Activated T-cell treated with anti-CD3 and anti-CD28 coated beads, Interleukin-2, amount 50 U/mL, for 1 hour (primary cell): ENCODE measurements at places on chromosomes 13 and 19.

DNA sequence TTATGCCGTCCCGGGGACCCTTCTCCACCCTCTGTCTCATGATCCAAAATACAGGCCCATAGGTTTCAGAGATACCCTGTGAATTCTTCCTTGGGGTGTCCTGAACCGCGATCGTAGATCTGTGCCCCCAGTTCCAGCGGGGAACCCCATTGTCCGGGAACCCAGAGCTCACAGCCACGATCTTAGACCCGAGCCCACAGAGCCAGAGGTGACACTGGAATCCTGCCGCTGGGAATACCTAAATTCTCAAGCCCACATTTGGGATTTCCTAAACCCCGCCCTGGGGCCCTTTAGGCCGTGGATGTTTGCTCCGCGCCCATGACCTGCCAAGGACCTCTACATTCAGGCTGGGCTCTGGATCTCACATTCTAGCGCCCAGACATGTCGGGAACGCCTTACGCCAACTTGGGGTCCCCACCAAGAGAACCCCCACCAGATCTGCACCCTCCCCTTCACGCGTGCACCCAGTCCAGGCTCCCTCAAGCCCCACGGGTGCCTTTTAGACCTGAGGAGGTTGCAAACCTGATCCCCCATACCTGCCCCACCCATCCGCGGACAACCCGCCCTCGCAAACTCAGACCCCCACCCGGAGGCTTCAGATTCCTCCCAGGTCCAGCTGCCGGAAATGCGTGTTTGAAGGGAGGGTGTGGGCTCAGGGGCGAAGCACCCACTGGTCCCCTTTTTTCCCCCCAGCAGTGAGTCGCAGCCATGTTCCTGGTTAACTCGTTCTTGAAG is 605 bp downstream of the CAPNS1 start:
- peak; percentile 60 for DNase-seq

GRCh38 chr13:43193789-43194420 is 170.5 kb downstream of the DNAJC15 start:
- DNase-seq: no peak

GRCh38 chr19:17266589-17266974 is 661 bp upstream of the BABAM1 start:
- no peak for DNase-seq

GRCh38 chr13:43776501-43777079 is 10.2 kb downstream of the ENOX1 start:
- no peak for DNase-seq

- no peak for DNase-seq
Observed at GRCh38 chr13:74077792-74078191, 56.4 kb downstream of the KLF12 start.

DNA sequence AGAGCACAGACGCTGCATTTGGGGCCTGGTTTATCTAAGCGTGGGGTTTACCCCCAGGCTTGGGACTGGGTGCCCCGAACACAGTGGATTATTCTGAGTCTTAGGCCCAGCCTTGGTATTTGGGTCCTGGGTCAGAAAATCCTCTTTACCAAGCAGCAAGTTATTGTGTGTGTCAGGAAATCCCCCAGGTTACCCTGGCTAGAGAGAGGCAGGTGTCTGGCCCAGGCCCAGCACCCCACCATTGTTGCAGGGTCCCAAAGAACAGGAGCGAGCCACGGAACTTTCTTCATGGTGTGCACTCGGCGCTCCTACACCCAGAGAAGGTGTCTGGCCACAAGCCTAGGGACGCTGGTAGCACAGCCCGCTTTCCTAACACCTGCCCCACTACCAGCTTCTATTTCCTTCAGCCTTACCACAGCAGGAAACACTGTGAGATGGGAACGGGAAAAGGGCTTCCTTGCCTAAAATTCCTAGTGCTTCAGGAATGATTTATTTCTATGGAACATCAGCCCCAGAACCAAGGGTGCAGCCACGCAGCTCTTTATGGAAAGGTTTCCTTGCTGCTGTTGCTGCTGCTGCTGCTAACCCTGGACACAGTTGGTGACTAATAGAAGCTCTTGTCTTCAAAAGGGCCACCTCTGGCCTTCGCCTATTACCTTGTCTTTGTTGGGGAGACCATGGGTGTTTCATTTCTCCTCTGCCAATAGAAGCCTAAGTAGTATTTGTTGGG is 7.4 kb upstream of the CDX2 start:
- DNase-seq: no peak

GRCh38 chr19:17951990-17952976 is 14.6 kb upstream of the KCNN1 start:
- DNase-seq: no peak

GRCh38 chr13:76516013-76516412 is 370.2 kb downstream of the KCTD12 start:
- DNase-seq: no peak

- DNase-seq: no peak
Observed at GRCh38 chr13:110055089-110055488, 251.9 kb downstream of the COL4A1 start.

GRCh38 chr13:52846567-52847321 is 1.7 kb downstream of the PCDH8 start:
- no peak for DNase-seq

- peak; percentile 51 for DNase-seq
Observed at GRCh38 chr19:30669329-30670010, 297.3 kb downstream of the ZNF536 start.

- no peak for DNase-seq
Observed at GRCh38 chr13:42137856-42138537, 89.5 kb downstream of the DGKH start.

DNA sequence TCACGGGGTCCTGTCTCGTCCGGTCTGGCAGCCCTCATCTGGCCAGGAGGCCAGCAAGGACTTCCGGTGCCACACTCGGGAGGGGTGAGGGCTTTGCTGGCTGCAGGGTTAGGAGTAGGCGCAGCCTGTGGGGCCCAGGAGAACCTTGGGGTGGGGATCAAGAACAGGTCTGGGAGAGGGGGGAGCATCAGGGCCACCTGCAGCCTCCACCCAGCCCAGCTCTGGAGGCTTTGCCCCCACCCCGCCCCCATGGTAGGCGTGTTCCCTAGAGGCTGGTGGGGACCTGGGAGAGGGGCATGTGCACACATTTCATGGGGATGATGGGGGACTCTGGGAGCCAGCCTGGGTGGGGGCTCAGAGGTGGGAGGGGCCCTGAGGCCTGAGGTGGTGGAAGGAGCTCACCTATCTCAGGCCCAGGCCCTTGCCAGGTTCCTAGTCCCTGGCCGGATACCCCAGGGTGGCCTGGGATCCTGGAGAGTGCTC is 23.3 kb downstream of the WTIP start:
- DNase-seq: no peak

- no peak for DNase-seq
Observed at GRCh38 chr13:41426047-41426446, 31.3 kb upstream of the RGCC start.

- no peak for DNase-seq
Observed at GRCh38 chr19:7665076-7665475, 3.8 kb upstream of the RETN start.

GRCh38 chr13:114108141-114108761 is 24.2 kb downstream of the RASA3 start:
- DNase-seq: peak; percentile 24

GRCh38 chr19:41528106-41528505 is 47.9 kb upstream of the CEACAM21 start:
- no peak for DNase-seq

- no peak for DNase-seq
Observed at GRCh38 chr13:110419381-110419791, 112.3 kb downstream of the COL4A2 start.

GRCh38 chr19:3055741-3056416 is 6.4 kb downstream of the TLE5 start:
- no peak for DNase-seq

GRCh38 chr13:42656161-42656560 is 82.2 kb downstream of the TNFSF11 start:
- DNase-seq: no peak

DNA sequence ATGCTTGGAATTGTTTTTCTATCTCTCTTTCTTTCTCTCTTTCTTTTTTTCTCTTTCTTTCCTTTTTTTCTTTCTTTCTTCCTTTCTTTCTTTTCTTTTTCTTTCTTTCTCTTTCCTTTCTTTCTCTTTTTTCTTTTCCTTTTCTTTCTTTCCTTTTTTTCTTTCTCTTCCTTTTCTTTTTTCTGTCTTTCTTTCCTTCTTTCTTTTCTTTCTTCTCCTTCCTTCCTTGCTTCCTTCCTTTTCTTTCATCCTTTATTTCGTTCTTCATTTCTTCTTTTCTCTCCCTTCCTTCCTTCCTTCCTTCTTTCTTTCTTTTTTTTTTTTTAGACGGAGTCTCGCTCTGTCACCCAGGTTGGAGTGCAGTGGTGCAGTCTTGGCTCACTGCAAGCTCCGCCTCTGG is 1.9 kb upstream of the MEX3D start:
- no peak for DNase-seq

DNA sequence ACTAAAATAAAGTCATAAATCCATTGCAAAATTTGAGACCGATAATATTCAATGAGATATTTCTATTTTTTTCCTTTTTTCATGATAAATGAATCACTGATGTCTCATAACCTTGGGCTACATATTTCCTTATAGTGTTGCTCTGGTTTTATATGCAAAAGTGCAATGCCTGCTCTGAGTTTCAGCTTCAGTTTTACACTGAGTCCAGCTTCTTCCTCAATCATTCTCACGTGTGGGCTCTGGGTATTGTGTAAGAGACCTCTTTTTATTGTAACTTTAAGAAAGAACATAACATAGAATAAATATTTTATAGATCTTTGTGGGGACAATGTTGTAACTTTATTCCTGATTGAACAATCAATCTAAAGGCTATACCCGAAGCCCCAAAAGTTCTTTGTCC is 280.2 kb upstream of the EDNRB start:
- DNase-seq: no peak

- DNase-seq: no peak
Observed at GRCh38 chr13:76715075-76715474, 171.1 kb downstream of the KCTD12 start.

DNA sequence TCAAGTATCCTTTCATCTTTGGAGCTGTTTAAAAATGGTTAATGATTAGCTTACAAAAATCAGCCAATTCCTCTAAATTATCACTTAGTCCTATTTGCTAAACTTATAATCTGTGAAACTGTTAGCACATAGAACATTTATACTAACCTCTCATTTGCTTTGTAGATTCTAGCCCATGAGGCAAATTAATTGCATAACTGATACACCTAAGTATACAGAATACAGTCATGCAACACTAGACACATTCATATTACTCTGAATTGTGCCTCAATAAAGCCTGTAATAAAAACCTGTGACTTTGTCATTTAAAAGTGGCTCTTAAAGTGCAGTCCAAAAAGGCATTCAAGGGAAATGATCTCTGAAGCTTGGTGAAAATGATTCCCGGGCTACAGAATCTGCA is 21.0 kb downstream of the SERPINE3 start:
- no peak for DNase-seq

DNA sequence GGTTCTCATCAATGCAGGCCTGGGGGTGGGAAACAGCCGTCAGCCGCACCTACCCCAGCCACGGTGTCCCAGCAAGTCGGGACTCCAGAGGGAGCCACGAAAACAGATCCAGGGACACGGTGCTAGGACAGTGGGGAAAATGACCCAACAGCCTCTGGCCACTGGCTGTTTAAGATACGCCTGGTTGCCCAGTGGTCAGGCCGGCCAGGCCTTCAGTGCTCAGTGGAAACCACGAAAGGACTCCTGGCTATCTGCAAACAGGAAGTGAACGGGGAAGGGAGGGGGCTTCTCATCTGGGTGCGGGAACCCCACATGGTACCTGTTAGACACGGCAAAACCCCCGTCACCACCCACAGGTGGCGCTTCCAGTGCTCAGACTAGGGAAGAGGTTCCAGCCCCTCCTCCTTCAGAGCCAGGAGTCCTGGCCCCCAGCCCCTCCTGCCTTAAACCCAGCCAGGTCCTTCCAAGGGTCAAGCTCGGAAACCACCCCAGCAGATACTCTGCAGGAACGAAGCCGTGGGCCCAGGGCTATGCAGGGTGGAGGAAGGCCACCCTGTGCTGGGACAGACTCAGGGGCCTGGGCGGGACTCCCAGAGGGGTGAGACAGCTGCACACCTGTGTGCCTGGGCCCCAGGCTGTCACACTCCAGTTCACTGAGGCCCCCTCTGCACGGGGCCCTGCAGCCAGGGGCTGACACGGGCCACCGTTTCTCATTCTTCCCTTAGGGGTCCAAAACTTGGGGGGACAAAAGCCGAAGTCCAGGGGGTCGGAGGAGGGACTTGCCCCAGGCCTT is 4.5 kb downstream of the PPP1R12C start:
- DNase-seq: no peak

DNA sequence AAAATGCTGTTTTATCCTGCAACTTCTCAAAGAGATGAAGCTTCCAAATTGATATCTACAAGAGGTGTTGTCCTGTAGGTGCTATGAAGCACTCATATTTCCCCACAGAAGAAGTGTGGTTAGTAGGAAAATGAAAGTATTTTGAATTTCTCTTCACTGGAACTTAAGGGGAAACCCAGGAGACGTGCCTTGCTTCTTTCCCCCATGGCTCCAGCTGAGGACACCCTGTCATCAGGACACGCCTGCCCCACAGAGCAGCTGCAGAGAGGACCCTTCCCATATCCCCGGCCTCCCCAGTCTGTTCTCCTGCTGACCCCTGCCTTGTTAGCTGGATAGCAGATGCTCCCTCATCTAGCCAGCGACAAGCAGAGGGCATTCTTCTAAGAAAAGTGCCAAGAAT is 371.3 kb downstream of the COG6 start:
- DNase-seq: no peak

- no peak for DNase-seq
Observed at GRCh38 chr13:50668691-50669271, 174.7 kb downstream of the DLEU7 start.

- DNase-seq: no peak
Observed at GRCh38 chr19:45515807-45516401, 8.6 kb downstream of the VASP start.

- no peak for DNase-seq
Observed at GRCh38 chr13:90416519-90416918, 931.0 kb upstream of the MIR17HG start.

- DNase-seq: no peak
Observed at GRCh38 chr19:38425810-38426466, at the start of gene RASGRP4. RASGRP4 (minus strand) TSS chr19:38426219; CDS start chr19:38426091, 128 bp downstream.

DNA sequence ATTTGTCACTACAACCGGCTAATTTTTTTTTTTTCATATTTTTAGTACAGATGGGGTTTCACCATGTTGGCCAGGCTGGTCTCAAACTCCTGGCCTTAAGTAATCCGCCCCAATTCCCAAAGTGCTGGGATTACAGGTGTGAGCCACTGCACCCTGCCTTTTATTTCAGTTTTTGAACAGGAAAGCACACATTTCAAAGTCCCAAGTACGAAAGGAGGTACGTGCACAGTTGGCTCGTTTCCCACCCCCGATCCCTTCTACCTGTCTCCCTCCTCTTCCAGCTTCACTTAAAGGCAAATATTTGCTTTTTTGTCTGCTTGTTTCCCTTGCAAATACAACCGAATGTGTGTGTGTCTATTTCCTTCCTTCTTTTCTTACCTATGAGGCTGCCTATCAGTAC is 30.5 kb downstream of the ZIC5 start:
- no peak for DNase-seq

DNA sequence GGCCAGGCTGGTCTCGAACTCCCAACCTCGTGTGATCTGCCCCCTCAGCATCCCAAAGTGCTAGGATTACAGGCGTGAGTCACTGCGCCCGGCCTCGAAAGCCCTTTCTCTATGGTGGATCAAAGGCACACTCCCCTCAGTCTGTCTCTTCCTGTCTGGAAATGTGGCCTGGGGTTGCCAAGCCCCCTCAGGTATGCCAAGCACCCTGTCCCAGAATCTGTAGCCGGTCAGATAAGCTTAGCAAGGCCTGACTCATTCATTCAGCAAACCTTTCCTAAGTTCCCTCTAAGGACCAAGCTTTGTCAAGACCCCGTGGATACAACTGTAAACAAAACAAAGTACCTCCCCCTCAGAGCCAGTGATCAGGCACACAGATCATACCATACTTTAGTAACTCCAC is 14.1 kb downstream of the NUCB1 start:
- DNase-seq: no peak
